Ascending aorta (tissue), 2 donors: ENCODE measurements at places on chromosomes 1 and 21.

DNA sequence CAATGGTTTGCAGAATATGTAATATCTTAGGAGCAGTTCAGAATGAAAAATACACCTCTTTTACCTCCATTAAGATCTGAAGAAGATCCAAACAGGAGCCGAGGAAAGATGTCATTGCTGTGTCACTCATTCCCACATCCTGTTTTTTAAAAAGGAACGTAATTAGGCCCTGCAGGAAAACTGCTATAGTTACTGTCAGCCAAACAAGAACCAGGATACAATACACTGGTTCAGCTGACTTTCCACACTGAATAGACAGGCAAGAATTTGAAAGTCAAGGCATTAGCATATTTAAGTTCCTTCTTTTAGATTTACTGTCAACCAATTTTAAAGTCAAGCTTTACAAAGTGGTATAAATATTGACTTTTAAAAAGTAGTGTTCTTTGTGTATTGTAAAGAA lies 63.8 kb downstream of the IARS2 start:
- no peak for DNase-seq
- H3K4me1 ChIP-seq: no peaks in the 10 kb centered on the region
- peaks cover 52% of the 10 kb centered on the region for H3K36me3 ChIP-seq
- no peak overlapping the region for H3K27ac ChIP-seq
- H3K27me3 ChIP-seq: no peaks in the 10 kb centered on the region
- no peak overlapping the region for H3K4me3 ChIP-seq

- DNase-seq: no peak
- H3K27ac ChIP-seq: no peak overlapping the region
- no peaks in the 10 kb centered on the region for H3K36me3 ChIP-seq
- H3K27me3 ChIP-seq: no peaks in the 10 kb centered on the region
Observed at GRCh38 chr21:34311561-34312330, 52.1 kb upstream of the KCNE2 start.

DNA sequence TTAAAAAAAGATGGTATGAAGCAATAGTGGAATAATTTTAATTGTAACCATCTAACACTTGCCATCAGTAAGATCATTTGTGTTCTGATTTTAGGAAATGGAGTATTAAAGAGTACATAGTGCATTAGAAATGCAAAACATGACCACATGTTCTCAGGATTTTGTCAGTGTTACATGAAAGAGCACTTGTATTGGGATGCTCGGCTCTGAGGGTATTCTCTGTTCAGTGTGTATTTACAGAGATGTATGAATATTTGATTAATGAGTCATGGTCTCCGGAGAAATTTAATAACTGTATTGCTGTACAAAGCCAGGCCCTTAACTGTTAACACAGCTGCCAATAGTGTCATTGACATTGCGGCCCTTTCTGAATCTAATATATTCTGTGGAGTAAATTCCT lies 91.7 kb downstream of the ATG4C start:
- H3K36me3 ChIP-seq: no peaks in the 10 kb centered on the region
- H3K27ac ChIP-seq: no peak overlapping the region
- H3K27me3 ChIP-seq: no peaks in the 10 kb centered on the region
- no peaks in the 10 kb centered on the region for H3K4me1 ChIP-seq

DNA sequence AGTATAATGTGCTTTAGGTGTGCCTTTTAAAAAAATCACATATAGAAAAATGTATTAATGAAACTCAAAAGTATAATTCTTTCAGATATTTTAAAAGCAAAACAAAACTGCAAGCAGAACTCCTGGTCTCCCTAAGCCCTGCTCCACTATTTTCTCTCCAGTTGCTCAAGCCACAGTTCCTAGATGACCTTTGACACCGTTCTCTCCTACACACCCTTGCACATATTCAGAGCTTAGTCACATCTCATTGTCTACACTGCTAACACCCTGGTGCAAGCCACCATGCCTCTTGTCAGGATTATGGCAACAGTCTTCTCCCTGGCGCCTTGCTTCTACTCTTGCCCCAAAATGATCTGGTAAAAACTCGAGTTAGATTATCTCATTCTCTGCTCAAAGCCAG lies 50.2 kb upstream of the ROR1 start:
- no peaks in the 10 kb centered on the region for H3K27me3 ChIP-seq
- DNase-seq: no peak
- H3K36me3 ChIP-seq: no peaks in the 10 kb centered on the region
- no peaks in the 10 kb centered on the region for H3K4me1 ChIP-seq
- H3K4me3 ChIP-seq: no peak overlapping the region

- H3K27ac ChIP-seq: no peak overlapping the region
- no peaks in the 10 kb centered on the region for H3K27me3 ChIP-seq
- H3K4me1 ChIP-seq: no peaks in the 10 kb centered on the region
- DNase-seq: no peak
Observed at GRCh38 chr1:162200096-162200847, 130.8 kb downstream of the NOS1AP start.

- H3K4me3 ChIP-seq: no peak overlapping the region
- DNase-seq: no peak
- no peak overlapping the region for H3K27ac ChIP-seq
Observed at GRCh38 chr1:218965821-218966220, 207.9 kb upstream of the LYPLAL1 start.

- DNase-seq: no peak
- no peaks in the 10 kb centered on the region for H3K27me3 ChIP-seq
- no peak overlapping the region for H3K27ac ChIP-seq
- H3K36me3 ChIP-seq: no peaks in the 10 kb centered on the region
Observed at GRCh38 chr1:207933205-207933800, 22.4 kb upstream of the CD34 start.

- no peaks in the 10 kb centered on the region for H3K36me3 ChIP-seq
- DNase-seq: no peak
- H3K4me3 ChIP-seq: no peak overlapping the region
- no peak overlapping the region for H3K27ac ChIP-seq
Observed at GRCh38 chr1:245590726-245591125, 435.9 kb downstream of the KIF26B start.

GRCh38 chr1:44848456-44849181 lies 5.6 kb upstream of the PTCH2 start:
- DNase-seq: no peak
- no peak overlapping the region for H3K27ac ChIP-seq
- H3K4me3 ChIP-seq: no peak overlapping the region
- peaks cover 3% of the 10 kb centered on the region for H3K36me3 ChIP-seq
- H3K4me1 ChIP-seq: no peaks in the 10 kb centered on the region
- H3K27me3 ChIP-seq: no peaks in the 10 kb centered on the region

- peak overlapping the region; percentile 32 for H3K27ac ChIP-seq
- H3K4me3 ChIP-seq: no peak overlapping the region
- no peak for DNase-seq
- no peaks in the 10 kb centered on the region for H3K4me1 ChIP-seq
- H3K27me3 ChIP-seq: no peaks in the 10 kb centered on the region
Observed at GRCh38 chr1:64540265-64540791, 70.4 kb downstream of the CACHD1 start.

GRCh38 chr1:7941437-7941793 lies 776 bp upstream of the TNFRSF9 start:
- no peaks in the 10 kb centered on the region for H3K36me3 ChIP-seq
- H3K27me3 ChIP-seq: no peaks in the 10 kb centered on the region
- no peak overlapping the region for H3K4me3 ChIP-seq

GRCh38 chr21:41961282-41961701 lies 7.5 kb upstream of the C2CD2 start:
- H3K36me3 ChIP-seq: no peaks in the 10 kb centered on the region
- peaks cover 23% of the 10 kb centered on the region for H3K4me1 ChIP-seq
- no peak overlapping the region for H3K4me3 ChIP-seq
- no peak for DNase-seq
- no peaks in the 10 kb centered on the region for H3K27me3 ChIP-seq

DNA sequence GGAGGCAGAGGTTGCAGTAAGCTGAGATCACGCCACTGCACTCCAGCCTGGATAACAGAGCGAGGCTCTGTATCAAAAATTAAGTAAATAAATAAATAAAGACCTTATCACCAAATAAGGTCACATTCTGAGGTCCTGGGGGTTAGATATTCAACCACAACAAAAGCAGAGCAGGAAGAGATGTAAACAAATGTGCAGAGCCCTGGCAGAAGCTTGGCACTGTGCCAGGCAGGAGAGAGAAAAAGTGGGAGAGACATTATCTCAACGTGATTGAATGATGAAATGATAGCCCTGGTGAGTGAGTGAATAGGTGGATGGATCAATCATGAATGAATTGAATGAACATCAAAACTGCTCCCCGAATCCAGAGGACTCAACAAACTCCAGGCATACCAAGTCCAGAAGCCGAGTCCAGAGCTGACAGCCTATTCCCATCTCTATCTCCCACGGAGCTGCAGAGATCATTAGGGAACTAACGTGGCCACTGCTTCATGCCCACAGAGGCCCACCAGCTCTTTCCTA lies 150.7 kb downstream of the TOMM20 start:
- peaks cover 12% of the 10 kb centered on the region for H3K4me1 ChIP-seq
- no peaks in the 10 kb centered on the region for H3K27me3 ChIP-seq
- no peaks in the 10 kb centered on the region for H3K36me3 ChIP-seq
- DNase-seq: no peak
- peak overlapping the region; percentile 99 for H3K27ac ChIP-seq

DNA sequence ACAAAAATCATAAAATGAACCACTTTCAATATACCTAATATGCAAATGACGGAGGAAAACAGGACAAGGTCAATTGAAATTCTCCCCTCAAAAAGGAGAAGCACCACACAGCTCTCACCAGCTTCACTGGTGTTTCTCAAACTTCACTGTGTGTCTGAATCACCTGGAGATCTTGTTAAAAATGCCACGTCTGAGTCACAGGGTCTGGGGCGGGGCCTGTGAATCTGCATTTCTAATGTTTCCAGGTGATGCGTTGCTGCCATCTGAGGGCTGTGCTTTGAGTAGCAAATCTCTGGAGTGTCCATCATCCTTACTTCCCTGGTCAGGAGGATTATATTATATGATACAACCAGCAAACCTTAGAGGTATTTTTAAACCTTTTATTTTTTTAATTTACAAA lies 9.0 kb downstream of the CLDN19 start:
- no peak overlapping the region for H3K27ac ChIP-seq
- H3K27me3 ChIP-seq: no peaks in the 10 kb centered on the region
